ENCODE measurements at places on chromosomes 12 and 14.
A peak's percentile ranks its signal among the peaks of the same experiment; 100 is the strongest.

DNA sequence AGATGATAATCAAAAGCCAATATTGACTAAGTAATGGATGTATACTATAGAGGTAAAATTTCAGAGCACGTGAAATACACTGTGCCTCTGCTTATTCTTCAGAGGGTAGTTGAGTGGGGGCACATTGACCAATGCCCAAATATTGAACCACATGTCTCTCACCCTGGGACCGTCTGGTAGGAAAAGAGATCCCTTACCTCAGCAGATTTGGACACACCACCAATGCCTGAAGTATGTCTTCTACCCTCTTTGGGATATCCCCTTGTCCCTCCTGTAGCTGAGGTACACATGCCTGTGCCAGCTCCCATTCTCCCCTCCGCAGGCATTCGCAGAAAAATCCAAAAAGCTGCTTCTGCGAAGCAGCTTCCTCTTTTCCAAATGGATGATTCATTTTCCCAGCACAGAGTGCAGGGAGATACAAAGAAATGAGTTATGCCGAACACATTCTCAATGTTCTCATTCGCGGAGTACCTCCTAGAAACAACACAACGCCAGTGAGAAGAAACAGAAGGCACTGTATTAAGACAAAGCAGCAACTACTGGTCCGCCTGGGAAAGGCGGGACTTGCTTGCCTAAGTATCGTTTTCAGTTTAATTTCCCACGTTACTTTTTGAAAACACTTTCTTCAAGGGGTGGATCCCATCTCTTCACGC lies 691 bp downstream of the ZFYVE26 start:
- no peak for DNase-seq

DNA sequence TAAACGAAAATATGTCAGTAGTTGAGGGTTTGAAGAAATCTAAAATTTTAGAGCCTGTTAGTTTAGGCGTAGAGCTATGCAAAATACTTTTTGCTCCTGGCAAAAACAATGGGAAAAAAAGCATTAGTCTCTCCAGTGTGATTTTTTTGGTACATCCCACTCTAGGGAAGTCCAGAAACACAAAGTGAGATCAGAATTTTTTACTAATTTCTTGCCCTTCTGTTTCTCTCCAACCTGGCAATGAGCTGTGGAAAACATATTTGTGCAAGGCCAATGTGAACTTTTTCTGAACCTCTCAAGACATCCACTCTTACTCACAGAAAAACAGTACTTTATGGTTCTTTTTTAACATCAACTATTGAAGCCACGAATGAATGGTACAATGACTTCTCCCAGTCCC lies 56.9 kb upstream of the DCN start:
- DNase-seq: no peak

GRCh38 chr12:6226002-6226678 lies 25.9 kb downstream of the CD9 start:
- peak; percentile 92 for DNase-seq

- peak; percentile 35 for DNase-seq
Measured at GRCh38 chr12:117038919-117039318, 60.3 kb downstream of the TESC start.

DNA sequence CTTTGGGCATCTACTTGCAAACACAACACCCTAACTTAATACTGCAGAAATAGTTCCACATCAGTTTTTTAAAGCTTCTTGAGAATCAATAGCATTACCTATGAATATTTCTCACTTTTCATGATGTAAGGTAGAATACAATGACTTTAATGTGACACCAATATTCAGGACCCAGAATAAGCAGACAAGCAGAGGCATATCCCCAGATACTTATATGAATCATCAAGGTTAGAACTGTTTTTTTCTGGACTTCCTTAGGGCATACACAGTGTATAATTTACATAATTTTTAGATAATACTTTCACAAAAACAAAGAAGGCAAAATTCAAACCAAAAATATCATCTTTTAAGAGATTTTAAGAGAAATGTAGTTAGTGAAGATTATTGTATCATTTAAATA lies 885.8 kb downstream of the FSCB start:
- no peak for DNase-seq

DNA sequence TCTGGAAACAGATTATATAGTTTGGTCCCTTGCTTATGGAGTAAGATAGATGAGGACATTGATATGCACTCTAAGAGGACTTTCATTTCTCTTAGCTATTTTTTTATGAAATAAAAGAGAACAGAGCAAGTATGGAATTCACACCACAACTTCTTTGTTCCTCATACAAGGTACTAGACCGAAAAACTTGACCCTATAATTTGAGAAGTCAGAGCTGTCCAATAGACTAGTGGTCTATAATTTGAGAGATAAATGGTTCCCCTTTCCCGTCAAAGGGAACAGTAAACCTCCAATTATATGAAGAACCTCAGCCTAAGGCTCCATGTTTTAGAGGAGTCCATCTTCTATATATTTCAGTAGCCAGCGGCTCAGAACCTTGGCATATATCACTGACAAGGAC lies 58.5 kb upstream of the HIF1A start:
- no peak for DNase-seq

DNA sequence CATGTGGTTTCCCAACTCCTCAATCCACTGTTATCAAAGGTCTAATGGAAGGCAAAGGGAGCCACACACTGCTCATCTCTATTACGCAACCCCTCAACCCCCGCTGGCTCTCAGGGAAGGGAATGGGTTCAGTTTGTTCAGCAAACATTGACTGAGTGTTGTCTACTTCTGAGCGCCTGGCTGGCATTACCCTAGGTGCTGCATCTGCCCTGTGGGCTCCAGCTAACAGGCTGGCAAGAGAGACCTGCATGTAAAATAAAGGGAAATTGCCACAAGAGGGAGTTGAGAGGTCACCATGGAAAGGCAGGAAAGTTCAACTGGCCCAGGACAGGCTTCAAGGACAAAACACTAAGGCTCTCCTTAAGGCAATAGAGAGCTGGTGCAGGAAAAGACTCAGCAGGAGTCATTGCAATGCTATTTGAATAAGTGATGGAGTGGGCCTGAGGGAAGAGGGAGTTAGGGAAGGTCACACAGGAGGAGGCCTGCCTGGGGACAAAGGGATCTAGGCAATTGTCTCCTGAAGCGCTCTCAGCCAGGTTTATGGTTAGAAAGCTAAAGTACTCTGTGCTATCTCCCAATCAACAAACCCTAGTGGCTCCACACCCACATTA lies 5.5 kb upstream of the ZNF740 start:
- DNase-seq: no peak

- peak; percentile 26 for DNase-seq
Measured at GRCh38 chr14:41605550-41606281, 960 bp upstream of the LRFN5 start.

- no peak for DNase-seq
Measured at GRCh38 chr12:117125272-117125613, 26.0 kb upstream of the TESC start.

DNA sequence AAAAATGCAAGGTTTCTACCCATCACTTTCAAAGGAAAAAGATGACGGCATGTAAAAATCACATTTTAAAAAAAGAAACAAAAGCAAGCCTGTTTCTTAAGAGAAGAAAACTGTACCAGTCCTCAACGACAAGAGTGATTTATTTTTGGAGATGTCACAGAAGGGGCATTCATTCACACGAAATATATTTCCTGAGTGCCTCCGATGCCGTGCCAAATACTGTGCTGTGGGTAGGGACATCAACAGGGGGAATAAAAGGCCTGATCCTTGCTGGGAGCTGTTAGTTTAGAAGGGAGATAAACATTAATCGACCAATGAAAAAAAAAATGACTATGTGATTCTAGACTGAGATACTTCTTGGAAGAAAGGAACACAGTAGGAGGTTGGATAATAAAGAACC lies 297.5 kb upstream of the SOX5 start:
- no peak for DNase-seq

DNA sequence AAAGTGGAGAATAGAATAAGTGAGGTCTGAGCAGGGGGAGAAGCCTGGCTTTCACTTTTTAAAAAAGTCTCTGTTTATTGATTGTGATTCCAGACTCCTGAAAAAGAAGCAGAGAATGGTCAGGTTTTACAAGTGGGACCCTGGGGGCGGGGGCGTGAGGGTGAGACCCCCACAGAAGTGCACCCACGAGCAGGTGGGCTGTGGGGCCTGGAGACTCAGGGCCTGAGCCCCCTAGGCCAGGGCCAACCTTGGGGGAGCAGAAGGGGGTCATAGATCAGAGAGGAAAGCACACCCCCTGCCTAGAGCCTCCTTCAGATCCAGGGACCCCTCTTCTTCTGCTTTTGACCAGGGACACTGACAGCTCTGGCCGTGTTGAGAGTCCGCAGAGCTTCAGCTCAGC lies 180.3 kb downstream of the ADGRD1 start:
- peak; percentile 16 for DNase-seq

DNA sequence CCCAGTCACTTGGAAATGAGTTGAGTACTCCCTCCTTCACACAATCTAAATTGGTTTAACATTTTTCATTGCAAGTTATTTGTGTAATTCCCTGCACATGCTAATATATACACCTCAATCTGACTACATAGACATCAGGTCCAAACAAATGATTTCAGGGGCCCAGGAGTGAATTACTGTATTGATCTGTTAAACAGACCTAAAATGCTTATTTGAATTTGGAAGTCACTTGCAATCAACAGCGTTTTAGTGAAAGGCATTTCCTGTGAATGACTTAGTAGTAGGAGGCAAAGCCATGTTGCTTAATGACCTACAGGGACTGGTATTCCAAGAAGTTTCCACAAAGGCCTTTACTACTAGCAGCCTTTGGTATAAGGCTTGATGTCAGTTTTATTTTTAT lies 22.6 kb upstream of the SLC15A5 start:
- DNase-seq: no peak

- DNase-seq: peak; percentile 57
Measured at GRCh38 chr12:48795550-48796455, 6.9 kb upstream of the ADCY6 start.

DNA sequence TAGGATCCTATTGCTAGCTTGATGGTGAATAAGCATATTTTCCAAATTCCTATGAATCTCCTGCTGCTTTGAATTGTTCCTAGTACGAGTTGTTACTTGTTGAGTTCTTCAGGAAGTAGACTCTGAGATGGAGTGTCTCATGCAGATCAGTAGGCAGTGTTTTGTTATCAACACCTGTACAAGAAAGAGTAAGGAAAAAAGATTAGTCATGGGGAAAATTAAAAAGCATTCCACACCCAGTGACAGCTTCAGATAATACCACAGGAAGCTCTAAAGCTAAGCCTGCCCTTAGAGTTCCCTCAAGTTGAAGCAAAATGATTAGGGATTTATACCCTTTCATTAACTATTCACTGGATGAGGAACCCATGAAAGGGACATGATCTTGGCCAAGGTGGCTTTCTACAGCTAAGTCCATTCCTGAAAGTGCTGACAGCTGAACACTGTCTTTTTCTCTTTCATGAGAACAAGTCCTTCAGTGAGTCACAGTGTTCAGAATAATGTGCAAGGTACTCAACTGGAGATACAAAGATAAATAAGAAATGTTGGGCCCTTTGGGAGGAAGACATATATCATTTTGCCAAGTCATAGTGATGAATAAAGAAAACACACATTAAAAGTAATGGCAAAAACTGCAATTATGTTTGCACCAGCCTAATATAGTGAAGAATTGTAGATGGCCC lies 49.1 kb downstream of the CCER1 start:
- DNase-seq: no peak

DNA sequence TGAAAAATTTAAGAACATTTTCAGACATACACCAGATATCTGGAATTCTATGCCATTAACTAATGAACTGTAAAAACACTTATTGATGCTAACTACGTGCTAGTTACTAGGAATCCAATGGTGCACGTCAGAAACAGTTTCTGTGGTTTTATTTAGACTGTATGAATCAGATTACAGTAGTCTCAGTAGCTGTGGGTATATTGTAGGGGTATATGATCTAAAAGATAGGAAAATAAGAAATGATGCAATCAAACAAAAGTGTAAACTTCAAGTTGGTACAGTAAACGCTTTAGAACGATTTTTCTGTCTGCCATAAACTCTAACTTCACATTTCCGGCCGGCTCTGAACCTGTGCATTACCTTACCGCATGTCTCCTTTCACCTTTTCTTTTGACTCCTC lies 2.3 kb downstream of the ABCC9 start:
- no peak for DNase-seq

GRCh38 chr12:54134850-54135249 lies 53.9 kb downstream of the SMUG1 start:
- no peak for DNase-seq

GRCh38 chr12:118541934-118542333 lies 165.6 kb downstream of the SUDS3 start:
- DNase-seq: no peak

DNA sequence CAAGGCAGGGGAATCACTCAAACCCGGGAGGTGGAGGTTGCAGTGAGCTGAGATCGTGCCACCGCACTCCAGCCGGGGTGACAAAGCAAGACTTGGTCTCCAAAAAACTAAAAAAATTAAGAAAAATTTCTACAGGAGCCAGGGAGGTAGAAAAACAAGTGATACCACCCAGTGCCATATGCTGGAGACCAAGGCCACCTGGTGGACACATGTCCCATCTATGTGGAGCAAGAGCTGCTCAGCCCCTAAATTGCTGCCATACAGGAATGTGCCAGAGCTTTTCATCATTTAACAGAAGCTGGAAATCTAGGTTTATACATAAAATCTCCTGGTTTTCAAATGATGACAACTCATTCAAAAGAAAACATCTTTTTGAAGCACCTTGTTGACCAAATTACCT lies 61.4 kb upstream of the ELK3 start:
- peak; percentile 52 for DNase-seq

DNA sequence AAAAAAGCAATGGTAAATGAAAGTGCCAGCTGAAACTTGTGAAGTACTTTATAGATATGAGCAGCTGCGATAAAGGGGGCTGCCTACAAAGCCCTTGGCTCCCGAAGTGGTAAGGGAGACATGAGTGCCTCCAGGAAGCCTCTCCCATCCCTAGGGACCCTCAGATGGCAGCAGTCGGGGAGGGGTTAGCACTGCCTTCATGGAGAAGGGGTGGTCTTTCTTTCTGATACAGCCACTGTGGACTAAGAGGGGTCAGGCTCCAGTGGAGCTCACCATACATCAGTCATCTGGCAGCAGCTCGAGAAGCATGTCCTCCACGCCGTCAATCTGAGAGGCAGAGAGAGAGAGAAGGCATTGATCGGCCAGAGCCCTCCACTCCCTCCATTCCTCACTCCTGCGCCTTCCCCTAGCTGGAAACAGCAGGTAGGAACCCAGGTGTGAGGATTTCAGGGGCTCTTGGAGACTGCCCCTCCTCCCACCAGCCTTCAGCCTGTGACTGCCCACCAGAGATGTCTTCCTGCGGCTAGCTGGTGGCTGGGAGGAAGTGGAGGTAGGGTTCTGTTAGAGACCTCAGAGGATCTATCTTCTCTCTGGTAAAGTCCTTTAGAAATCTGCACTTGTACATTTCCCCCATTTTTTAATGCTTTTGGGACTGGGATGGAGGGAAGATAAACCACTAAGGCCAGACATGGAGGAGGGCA lies 2.3 kb downstream of the TCL1A start:
- DNase-seq: no peak

- DNase-seq: no peak
Measured at GRCh38 chr12:93684716-93685115, 7.5 kb downstream of the CRADD start.

- no peak for DNase-seq
Measured at GRCh38 chr12:49034286-49034622, 15.7 kb upstream of the PRKAG1 start.

- no peak for DNase-seq
Measured at GRCh38 chr14:105817971-105818711, 291.8 kb downstream of the TMEM121 start.

GRCh38 chr14:76564471-76565422 lies 188.8 kb downstream of the ESRRB start:
- no peak for DNase-seq

Measured in right cardiac atrium (tissue), 5 donors.